RWPE2 (cell line): ENCODE measurements at places on chromosomes 1 and 21.

GRCh38 chr1:20521960-20522861 lies 14.3 kb upstream of the MUL1 start:
- DNase-seq, result no peak

GRCh38 chr21:41459884-41460534 lies 34.0 kb downstream of the MX1 start:
- no peak for DNase-seq

- DNase-seq, result no peak
Measured at GRCh38 chr1:179327196-179327595, 33.6 kb downstream of the SOAT1 start.

- DNase-seq, result peak; percentile 29
Measured at GRCh38 chr1:153549741-153550397, 811 bp upstream of the S100A3 start.

- DNase-seq, result no peak
Measured at GRCh38 chr1:9249534-9250410, 15.2 kb downstream of the H6PD start.

DNA sequence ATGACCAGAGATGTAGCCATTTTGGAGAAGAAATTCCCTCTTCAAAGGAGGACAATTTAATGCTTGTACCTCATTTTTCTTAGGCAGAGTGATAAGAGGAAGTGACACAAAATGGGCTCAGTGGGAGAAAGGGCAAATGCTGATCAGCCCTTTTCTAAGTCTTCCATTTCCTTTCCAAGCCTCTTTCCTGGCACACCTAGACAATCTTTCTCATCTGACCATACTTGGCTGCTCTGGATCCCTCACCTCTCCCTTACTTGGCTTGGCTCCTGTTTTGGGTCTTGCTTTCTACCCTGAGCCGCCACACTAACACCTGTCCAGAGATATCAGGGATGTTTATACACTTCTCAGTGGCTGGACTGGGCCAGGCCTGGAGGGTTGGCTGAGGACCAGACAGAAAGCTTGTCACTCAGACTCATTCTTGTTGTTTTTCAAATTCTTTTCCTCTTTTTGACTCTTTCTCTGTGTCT lies 13.1 kb downstream of the TXNIP start:
- no peak for DNase-seq

- DNase-seq, result peak; percentile 76
Measured at GRCh38 chr1:152907686-152908601, at the start of gene IVL. Gene IVL (plus strand): TSS chr1:152908546. CDS start chr1:152909798, 1,252 bp downstream.

GRCh38 chr1:187759825-187760333 lies 931.1 kb downstream of the PLA2G4A start:
- DNase-seq, result no peak

- no peak for DNase-seq
Measured at GRCh38 chr1:71087060-71087459, 6.2 kb upstream of the ZRANB2 start.

DNA sequence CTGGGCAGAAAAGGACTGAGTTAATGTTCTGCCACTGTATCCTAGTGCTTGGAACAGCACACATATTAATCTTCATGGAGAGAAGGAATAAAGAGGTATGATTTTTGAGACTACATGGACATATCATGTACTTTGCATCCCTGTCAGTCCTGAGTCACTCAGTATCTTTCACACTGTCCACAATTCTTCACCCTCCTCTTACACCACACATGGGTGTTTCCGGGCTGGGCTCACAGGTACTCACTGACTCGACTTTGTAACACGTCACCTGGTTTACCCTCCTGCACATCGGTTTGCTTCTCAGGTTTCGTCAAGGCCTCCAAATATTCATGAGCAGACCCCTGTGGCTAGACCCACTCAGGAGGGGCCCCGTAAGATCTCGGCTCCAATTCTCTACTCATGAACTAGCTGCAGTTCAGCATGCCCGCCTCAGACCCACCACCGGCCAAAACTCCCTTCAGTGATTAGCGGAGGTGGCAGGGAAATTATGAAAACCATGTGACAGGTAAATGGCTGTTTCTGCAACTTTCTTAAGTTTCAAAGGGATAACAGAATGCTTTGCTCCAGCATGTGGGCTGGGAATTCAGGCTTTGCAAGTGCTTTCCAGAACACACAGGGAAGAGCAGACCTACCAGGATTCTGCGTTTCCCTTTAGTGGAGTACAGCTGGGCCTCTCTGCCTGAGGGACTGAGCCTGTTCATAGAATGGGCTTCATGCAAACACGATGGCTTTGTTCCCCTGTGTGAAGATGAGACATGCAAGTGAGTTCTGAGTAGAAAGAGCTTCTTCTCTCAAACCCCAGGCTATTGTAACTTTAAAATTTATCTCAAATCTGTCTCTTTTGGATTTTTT lies 31.3 kb upstream of the TRABD2B start:
- no peak for DNase-seq

DNA sequence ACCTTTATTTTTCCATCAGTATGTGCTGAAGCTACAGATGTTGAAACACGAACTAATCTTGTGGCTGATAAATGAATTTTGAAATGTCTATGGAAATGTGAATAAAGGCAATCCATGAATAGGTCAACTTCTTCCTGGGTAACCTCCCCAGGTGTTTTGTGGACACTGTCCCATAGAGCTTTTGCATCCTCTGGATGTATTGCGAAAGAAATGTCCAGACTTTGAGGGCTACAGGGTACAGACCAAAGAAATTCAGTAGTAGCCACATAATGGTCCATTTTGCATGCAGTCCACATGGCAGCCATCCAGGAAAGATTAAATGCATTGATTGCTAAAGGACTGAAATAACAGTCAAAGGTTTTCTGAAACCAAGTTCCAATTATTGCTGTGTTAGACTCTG lies 21.5 kb upstream of the DARS2 start:
- no peak for DNase-seq

DNA sequence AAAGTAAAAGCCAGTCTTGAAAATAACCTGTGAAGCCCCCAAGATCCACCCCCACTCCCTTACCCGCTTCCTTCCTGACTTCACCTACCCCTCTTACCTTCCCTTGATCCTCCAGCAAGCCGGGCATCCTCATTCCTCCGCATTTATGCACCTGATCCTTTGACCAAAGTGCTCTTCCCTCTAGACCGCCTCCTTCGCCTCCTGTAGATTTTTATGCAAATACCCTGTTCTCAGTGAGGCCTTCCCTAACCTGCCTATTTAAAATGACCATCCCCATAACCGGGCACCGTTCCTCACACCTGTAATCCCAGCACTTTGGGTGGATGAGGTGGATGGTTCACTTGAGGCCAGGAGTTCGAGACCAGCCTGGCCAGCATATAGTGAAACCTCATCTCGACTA lies 1.1 kb upstream of the NENF start:
- no peak for DNase-seq

DNA sequence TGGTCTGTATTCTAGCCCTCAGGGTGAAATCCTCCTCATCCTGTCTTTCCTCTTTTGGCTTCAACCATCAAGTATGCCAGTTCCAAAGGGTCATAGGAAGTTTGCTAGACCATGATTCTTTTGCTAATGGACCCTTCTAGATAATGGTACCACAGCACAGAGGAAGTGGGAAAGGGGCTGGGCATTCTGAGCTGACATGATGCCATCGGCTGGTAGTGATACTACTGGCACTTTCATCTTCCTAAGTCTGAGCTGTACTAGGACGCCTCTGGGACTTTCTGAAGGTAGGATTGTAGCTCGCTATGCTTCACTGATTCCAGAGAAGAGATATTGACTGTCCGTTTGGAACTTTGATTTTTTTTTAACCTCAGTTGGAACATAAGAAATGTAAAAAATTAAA lies 11.4 kb downstream of the FASLG start:
- no peak for DNase-seq

- DNase-seq, result no peak
Measured at GRCh38 chr1:52139817-52140540, 1.9 kb upstream of the ZFYVE9 start.

GRCh38 chr1:101826416-101826815 lies 170.3 kb downstream of the OLFM3 start:
- DNase-seq, result no peak

DNA sequence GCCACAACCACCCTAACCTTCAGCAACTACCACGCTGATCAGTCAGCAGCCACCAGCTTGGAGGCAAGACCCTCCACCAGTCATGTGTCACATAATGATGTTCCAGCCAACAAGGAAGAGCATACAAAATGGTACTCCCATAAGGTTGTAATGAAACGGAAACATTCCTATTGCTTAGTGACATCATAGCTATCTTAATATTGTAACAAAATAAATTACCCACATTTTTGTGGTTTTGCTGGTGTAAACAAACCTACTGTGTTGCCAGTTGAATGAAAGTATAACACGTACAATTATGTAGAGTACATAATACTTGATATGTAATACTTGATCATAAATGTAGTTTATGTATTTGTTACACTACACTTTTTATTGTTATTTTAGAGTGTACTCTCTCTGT lies 1363.2 kb upstream of the ADGRL4 start:
- no peak for DNase-seq

DNA sequence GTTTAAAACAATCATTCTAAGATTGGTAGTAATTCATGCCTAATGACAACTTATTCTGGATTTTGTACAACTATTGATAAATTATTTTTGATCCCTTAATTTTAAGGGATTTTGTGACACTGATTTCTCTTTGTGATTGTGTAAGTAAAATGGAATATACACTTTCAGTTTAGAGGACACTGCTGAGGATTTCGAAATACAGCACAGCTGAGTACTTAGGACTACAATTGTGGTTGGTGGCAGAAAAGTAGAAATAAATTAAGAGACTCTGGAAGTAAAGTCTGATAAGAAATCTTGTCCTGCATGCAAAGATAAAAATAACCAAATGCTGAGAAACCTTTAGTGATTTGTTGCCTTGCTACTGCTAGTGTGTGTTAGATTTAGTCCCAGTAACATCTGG lies 40.0 kb downstream of the TYW3 start:
- DNase-seq, result no peak

GRCh38 chr1:30324251-30325084 lies 398.9 kb downstream of the MATN1 start:
- DNase-seq, result no peak

GRCh38 chr1:167136191-167136614 lies 42.3 kb downstream of the STYXL2 start:
- DNase-seq, result no peak

- DNase-seq, result no peak
Measured at GRCh38 chr1:53585129-53585528, 125.9 kb downstream of the DMRTB1 start.

DNA sequence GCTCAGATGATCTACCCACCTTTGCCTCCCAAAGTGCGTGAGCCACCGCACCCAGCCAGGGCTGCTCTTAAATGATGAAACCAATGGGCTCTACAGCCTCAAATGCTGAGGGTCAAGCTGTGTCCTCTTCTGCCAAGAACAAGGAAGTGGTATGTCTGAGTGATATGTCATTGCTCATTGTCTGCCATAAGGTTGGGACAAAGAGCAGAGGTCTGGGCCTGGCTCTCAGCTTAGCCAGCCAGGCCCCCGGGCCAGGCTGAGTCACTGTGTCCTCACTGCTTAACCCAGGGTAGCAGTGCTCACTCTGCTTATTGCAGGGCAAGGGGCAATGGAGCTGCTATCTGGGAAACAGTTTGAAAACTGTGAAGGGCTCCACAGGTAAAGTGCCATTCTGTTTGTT lies 8.3 kb upstream of the ETS2 start:
- no peak for DNase-seq

DNA sequence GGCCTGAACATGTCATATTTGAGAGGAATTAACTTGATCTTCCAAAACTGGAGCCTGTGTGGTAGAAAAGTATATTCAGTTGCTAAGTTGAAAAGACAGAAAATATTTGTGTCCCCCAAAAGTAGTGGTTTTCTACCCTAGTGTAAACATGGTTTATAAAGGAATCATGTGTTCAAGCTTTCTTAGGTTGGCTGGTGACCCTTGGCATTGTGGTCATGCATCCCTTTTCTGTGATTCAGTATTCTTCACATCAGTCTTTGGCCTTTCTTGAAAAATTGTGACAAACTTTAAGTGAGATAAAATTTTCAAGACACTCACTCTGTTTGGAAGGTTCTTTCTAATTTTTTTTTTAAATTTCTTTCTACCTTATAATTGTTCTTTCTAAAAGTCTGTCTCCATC lies 193.2 kb downstream of the DHRS3 start:
- DNase-seq, result no peak

DNA sequence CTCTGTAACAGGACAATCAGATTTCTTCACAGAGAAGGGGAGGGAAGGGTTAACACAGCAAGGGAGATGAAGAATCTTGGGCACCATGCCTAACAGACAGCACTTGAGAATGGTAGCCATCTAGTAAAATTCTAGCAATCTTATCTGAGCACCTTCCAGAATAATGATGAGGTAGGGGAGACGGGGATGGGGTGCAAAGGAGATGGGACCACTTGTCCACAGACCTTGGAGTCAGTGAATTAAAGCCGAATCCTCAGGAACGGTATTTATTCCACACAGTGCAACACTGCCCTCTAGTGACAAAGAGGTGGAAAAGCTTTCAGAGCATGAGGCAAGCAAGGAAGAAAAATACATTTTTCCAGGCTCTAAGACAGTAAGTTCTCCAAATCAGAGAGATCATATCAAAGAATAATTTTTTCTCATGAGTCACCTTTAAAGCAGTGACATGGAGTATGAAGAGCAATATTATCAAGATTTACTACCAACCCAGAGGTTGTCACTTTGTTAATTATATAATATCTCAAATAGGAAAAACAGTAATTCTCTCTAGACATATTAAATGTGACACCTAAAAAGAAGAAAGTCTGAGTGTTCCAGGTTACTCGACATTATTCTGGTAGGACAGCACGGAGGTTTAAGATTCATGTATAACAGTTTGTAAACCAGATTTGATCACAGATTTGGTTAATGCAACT lies 43.3 kb upstream of the LPAR3 start:
- no peak for DNase-seq

- DNase-seq, result no peak
Measured at GRCh38 chr1:209766051-209766450, 10.2 kb downstream of the TRAF3IP3 start.

DNA sequence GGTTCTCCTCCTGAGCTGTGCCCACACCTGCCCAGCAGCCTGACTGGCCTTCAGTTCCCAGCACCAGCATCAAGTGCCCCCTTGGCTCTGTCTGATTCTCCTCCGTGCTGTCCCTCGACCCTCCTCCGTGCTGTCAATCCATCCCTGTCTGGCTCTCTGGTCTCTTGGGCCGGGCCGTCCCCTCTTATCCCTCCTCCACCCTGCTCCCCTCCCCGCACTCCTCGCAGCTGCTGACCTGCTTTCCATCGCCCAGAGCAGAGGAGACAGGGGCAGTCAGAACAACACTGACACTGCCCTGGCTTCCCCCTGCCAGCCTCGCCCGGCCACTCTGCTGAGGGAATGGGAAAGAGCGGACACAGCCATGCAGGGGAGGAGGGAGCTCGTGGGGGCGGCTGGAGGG lies 267.4 kb downstream of the CAMTA1 start:
- DNase-seq, result no peak

DNA sequence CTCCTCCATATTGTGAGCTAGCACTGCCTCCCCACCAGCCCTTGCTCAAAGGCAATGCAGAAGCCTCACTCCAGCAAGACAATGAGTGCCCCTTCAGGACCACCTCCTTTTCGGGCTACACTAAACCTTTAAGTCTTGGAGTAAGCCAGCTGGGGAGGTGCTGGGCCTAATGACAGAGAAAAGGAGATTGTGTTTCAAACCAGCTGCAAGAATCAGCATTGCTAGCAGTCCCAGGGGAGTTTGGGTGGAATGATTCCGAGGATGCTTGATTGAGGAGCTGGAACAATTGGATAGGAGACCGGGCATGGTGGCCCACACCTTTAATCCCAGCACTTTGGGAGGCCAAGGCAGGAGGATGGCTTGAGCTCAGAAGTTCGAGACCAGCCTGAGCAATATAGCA lies 54.1 kb upstream of the GPR37L1 start:
- DNase-seq, result no peak
